ENCODE measurements at places on chromosomes 3 and 15.

DNA sequence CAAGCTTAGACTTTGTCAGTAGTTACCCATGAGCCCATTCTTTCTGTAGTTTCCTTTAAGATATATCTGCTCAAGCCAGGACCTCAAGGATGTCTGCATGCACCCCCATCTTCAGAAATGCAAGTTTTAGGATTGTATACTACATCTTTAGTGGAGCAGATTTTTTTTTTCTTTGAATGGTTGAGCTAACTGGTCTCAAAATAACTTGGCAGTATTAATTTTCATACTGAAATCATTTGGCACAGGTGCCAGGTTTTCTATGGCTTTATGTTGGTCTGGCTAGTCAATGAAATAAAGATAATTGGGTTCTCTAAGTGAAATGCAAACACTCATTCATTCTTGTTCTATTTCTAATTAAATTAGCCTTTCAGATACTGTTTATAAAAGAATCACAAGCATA is 108.9 kb downstream of the ATG7 start:
- DNase-seq = peak; percentile 89

DNA sequence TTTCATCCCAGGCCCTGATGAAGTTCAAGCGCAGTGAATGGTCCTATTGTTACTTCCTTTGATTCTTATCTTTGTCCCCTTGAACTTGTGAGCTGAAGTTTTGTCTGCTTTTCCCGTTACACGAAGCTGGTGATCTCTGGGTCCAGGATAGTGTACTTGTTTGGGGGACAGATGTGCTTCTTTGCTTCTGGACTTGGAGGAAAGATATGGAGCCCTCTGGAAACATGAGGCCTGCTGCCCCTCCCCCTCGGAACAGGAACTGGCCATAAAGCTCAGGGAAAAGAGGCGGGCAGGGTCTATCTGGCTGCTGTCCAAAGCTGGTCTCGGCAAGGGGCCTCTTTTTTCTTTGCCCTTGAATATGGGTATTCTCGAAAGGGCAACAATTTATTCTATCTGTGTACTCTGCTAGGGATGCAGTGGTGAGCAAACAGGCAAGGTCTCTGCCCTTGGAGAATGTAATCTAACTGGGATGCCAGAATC is 47.6 kb downstream of the IDH2 start:
- DNase-seq = peak; percentile 89

- DNase-seq = no peak
Observed at GRCh38 chr3:113771993-113772392, 25.2 kb downstream of the ATP6V1A start.

DNA sequence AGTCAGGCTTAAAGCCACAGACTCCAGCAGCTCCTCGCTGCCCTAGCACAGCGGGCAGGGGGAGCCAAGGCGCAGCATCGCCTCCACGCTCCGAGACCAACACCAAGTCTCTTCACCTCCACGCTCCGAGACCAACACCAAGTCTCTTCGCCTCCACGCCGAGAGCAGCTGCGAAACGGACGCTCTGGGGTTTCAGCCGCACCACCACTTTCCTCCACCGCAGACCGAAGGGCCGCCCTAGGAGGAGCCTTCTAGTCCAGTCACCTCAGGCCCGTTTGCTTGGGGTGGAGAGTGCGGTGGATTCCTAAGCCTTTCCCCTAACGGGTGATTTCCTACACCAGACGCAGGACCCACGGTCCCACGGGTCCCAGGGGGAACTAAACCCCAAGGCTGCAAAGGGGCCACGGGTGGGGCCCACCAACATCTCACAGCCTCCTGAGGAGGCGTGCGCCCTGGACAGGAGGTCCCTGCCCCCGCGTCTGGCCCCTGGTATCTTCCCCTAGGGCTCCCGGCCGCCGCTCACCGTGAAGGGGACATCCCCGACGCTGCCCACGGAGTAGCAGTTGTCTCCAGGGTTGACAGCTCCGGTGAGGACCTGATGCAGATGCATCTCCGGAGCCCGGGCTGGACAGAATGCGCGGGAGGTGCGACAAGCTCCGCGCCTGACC is 501 bp downstream of the DMXL2 start:
- DNase-seq = peak; percentile 82

- peak; percentile 25 for DNase-seq
Observed at GRCh38 chr3:196849180-196849741, 18.5 kb upstream of the SENP5 start.

- DNase-seq = peak; percentile 29
Observed at GRCh38 chr3:21839592-21839991, 88.6 kb upstream of the ZNF385D start.

GRCh38 chr3:152760591-152760990 is 74.3 kb upstream of the P2RY1 start:
- no peak for DNase-seq

DNA sequence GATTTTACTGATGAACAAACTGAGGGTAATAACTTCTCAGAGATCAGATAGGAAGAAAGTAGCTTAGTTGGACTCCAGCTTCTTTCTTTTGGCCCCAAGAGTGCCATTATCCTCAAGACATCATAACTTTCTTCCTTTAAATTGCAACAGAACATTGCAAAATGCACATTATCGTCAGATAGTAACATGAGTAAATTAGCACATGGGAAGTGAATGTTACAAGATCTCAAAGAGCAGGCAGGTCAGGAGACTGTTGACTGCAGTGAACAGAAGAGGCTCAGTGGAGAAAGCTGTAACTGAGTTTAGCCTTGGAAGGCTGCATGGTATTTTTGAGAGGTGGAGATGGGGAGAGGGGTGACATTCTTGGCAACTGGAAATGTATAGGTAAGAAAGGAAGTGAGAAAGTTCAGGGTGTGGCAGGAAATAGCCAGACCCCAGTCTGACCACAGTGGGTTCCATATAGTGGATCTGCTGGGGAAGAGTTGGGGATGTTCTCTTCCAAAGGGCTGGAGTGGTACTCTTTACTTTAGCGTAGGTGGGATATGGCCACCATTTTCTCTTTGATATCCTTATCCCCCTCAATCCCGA is 307.7 kb downstream of the RPLP1 start:
- DNase-seq = no peak

- no peak for DNase-seq
Observed at GRCh38 chr15:81523867-81524266, 149.9 kb upstream of the TMC3 start.

GRCh38 chr3:177149106-177149505 is 48.2 kb downstream of the TBL1XR1 start:
- DNase-seq = no peak

- DNase-seq = peak; percentile 10
Observed at GRCh38 chr15:42584031-42584765, 8.8 kb downstream of the STARD9 start.

DNA sequence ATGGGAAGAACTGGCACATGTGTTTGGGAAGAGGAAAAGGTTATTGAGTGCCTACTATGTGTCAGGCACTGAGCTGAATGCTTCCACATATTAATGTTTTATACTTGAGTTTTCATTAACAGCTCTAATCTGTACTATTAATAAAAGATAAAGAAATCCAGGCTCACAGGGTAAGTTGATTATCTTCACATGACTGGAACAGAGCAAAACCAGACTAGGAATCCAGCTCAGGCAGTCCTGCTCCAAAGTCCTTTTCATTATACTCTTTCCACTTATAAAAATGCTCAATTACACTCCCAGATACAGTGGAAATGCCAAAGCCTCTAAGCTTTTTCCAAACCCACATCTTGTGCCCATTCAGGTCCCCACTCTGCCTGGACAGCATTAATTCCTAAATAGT is 97.6 kb downstream of the TNIK start:
- DNase-seq = no peak

- peak; percentile 75 for DNase-seq
Observed at GRCh38 chr15:40829115-40829514, 607 bp upstream of the PPP1R14D start.

GRCh38 chr15:51307325-51307724 is 31.1 kb downstream of the CYP19A1 start:
- no peak for DNase-seq

DNA sequence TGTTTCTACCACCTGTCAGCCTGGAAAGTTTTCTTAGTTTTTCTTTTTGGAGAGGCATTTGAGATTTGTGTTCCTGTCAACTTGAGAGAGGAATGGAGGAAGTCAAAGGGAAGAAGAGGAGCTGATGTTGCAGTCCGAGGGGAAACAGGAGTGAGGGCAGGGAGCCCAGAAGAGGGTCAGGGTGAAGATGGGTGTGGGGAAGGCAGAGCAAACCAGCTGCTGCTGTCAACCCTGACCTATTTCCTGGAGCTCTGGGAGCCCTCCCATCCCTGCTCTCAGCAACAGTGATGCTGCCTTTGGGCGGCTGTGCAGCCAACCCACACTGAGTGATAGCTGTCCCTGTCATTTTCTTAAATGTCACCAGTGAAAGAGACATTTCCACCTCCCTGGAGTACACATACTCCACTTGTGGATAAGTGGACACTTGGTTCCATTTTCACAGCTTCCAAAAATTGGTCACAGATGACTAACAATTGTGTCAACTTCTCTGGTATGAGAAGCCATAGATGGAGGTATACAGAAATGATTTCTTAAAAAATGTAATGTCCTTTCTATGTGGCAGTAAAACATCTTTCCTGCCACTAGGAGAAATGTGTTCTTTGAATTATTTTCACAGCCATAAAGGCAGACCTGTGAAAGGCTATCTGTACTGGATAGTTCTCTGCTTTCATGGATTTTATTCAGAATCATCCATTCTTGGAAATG is 556.3 kb upstream of the TBL1XR1 start:
- DNase-seq = no peak

DNA sequence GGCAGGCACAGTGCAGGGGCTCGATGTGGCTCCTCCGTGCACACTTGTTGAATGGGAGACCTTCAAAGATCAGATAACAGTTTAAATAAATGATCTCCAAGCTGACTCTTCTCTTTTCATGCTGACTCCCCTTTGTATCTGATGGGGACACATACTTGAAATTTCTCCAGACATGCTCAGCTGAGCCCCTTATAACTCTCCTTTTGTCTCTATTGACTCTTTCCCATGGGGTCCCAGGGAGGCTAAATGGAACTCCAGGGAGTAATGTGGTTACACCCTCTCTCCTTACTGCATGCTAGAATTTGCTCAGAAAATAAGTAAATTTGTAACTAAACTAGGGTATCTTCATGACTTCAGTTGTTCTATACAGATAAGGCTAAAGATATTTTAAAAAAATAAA is 48.2 kb upstream of the TM4SF4 start:
- no peak for DNase-seq

DNA sequence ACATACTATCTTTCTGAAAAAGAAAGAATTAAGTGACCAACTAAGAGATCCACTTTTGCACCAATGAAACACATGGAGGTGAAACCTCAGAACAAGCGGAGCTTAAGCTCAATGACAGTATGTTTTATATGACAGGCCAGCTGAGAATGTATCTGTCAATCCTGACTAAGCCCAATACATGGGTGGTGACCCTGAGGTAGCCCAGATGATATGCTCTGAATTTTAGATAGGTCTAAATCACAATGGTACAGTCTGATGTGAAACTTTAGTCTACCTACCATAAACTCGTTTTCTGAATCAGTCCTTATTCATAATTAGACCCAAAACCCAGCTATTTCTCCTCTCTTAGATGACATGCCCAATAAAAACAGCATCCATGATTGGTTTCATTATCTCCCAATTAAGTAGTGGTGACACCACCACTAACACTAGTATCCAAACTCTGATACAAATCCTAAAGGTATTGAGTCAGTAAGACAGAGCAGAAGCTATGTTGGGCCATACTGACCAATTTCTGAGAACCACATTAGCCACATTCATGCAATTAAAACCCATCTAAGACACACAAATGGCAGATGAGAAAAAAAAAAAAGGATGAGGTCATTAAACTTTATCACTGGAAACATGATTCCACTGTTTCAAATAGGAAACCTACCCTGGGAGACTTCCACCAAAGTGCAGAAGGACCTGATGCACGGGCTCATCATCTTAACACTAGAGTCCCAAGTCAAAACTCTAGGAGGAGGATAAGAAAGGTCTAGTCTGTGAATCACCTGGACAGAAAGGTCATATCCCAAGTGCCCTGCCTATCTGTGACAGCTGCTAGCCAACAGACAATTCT is 20.6 kb downstream of the CMTM6 start:
- no peak for DNase-seq

DNA sequence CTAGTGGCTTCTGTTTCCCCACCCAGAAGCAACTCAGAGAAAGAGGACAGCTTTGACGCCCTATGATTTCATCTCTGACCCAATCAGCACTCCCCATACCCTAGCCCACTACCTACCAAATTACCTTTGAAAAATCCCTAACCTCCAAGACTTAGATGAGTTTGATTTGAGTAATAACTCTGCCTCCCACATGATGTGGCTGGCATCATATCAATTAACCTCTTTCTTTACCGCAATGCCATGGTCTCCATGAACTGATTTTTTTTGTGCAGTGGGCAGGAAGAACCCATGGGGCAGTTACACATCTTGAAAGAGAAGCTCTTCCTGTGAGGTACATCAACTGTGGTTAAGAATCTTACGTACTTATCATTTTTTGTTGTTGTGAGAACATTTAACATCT is 25.5 kb upstream of the APOD start:
- no peak for DNase-seq

DNA sequence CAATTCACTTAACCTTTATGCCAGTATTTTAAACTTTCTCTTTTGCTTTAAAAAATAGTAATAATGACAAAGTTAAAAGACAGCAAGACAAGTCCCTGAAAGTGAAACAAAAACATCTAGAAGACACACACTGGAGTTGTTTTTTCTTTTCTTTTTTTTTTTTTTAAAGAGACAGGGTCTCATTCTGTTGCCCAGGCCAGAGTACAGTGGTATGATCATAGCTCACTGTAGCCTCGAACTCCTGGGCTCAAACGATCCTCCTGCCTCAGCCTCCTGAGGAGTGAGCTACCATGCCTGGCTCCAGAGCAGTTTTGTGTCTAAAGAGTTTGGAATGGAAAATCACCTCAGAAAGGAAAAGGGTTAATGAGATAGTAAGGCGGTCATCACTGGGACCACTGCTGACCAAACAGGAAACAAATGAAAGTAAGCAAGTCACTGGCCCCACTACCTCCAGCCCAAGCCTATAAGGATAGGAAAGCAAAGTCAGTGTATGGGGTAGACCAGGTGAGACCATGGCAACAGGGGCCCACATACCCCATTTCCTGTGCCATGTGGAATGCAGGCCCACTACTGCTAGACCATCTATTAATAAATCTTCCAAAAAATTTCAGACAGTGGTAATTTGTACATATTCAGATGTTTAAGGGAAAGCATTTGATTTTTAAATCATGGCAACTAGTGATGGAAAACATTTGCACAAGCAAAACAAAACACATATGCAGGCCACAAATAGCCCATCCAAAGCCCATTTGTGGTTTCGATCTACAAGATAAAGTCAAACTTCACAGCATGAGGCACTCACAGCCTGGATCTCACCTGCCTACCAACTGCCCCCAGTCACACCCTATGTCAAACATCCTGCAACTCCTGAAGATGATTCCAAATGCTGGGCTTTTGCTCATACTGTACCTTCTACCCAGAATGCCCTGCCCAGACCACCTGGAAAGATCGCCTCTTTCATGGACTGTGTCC is 62.6 kb downstream of the OSBPL10 start:
- DNase-seq = no peak

- no peak for DNase-seq
Observed at GRCh38 chr3:128956440-128956839, 37.4 kb downstream of the CFAP92 start.

DNA sequence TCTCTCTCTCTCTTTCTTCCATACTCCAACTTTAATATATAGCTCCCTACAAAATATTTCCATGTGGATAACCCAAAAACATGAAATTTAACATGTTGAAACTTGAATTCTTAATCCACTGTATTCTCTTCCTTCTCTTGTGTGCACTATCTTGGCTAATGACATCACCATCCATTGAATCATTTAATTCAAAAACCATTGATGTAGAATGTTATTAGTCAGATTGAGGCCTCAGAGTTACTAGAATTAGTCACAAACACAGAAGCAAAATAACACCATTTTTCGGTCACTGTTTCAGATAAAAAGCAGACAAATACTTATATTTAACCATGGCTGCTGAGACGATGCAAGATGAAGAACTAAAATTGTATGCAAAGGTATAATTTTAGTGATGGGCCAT is 256.9 kb upstream of the LRRC3B start:
- DNase-seq = no peak

All from NCI-H69 (cell line).